ENCODE measurements at places on chromosomes 6 and 20. TPM values are rescaled to one million over a fixed set of nuclear protein-coding genes. Genes with fewer than 3 reads are reported as not detected.

GRCh38 chr6:48713612-48714011, 602.6 kb upstream of the PTCHD4 start:
- no peak for DNase-seq

DNA sequence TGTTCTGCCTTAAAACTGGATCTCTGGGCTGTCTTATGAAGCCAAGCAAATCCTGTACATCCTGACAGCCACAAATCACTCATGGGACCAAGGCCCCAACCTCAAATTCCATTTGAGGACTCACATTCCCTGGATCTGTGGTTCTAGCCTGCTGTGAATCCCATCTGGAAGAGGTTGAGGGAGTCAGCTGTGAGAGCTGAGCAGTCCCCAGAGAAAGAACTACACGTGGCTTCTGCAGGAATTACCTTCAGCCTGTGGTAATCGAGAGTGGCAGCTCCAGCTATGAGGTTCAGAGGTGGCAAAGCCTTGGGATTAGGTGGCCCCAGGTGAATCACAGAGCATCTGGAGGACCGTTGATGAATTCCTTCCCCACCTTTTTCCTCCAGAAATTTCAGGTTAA, 245.2 kb downstream of the SLC24A3 start:
- DNase-seq: no peak

The HAO1 gene
- total RNA-seq: not detected

The BMP2 gene
- not detected for total RNA-seq

The ANKEF1 gene
- 4.2 TPM for total RNA-seq

The MUC21 gene
- not detected for total RNA-seq

All from A172 (cell line).